ENCODE measurements at places on chromosomes 3 and 15.

- no peak for DNase-seq
Measured at GRCh38 chr3:134474956-134475355, 10.8 kb downstream of the ANAPC13 start.

DNA sequence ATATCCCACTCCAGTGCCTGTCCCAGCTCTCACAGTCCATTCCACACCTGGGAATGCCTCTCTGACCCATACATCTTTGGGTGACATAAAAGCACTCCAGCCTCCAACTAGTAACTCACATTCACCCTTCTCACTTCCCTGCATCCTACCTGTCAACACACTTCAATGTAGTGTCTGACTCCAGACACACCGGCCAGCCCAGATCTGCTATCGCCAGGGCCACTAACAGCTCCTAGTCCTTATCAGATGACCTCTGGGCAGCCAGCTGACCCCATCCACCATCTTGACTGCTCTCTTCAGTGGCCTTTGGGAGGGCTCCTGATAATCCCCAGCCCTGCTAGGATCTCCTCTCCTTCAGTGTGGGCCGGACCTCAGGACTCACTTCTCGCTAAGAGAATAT, 2.9 kb upstream of the MCM2 start:
- no peak for DNase-seq

GRCh38 chr15:25508369-25509002, 69.7 kb upstream of the UBE3A start:
- DNase-seq: peak; percentile 54

DNA sequence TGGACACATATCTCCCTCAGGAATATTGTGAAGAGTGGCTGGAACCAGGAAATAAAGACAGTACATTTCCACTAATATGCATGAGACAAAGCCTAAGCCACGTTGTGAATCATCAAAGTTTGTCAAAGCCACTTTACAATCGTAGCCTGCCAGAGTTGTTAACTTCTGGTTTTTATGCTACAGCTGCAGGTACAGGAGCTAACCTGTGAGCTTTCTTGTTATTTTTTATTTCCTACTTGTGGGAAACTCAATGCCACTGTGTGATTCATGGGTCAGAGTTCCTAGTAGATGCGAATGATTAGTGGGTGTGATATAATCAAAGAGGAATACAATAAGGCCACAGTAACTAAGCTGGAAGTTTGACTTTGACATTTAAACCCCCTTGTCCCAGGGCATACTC, 44.4 kb upstream of the TEX9 start:
- DNase-seq: no peak

GRCh38 chr3:4398941-4399245, 68.2 kb downstream of the SUMF1 start:
- DNase-seq: peak; percentile 77

- peak; percentile 68 for DNase-seq
Measured at GRCh38 chr3:146577662-146578061, 27.5 kb downstream of the PLSCR5 start.

DNA sequence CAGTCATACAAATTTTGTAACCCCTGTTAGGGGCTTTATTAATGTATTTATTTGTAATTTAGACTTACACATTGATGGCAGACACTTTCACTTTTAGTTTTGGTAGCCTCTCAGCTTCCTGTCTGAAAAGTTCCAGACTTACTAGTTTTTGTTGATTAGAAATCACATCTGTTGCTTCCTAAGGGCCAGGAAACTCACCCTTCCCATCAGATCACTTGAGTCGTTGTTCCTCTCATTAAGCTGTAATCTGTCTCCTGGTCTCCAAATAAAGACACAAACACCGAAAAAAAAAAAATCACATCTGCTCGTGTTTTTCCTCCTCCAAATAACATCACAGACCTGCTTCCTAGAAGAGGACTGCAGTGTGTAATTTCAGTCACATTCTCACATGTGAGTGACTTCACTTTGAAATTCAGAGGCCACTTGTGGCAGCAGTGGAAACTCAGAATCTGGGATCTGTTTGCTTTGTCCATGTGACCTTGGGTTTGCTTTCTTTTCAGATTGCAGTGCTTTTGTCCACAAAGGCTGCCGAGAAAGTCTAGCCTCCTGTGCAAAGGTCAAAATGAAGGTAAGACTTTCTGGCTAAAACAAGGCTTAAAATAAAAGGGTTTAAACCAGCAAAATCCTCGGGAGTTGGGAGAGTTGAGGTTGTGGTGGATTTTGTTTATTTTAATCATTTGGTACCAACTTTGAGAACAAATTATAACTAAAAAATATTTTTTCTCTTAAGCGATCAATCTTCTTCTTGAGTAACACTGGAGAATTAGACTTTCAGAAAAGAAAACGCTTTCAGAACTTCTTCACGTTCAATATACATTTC, 87.0 kb downstream of the KLHL25 start:
- DNase-seq: peak; percentile 87

GRCh38 chr3:194135806-194136518, at the start of gene HES1:
HES1 (plus strand) TSS chr3:194136148; CDS start chr3:194136381, 233 bp downstream.
- peak; percentile 99 for DNase-seq

GRCh38 chr3:42023380-42023779, 61.5 kb upstream of the ULK4 start:
- DNase-seq: no peak

- DNase-seq: no peak
Measured at GRCh38 chr3:112116748-112117186, 16.3 kb downstream of the GCSAM start.

DNA sequence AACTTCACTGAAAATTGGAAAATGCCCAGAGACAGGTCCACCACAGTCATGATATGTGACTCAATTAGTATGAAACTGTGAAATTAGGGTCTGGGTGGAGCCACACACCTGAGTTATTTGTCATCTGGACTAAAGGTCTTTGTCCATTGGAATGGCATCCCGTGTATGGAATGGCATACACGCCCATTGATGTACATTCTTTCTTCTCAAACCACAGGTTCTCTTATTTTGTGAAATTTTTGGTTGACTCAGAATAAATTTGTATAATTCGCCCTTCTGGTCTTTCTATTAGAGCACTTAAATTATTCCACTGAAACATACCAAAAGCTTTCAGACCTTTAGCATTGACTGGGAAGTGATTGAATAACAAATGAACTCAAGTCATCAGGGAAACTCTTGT, 66.8 kb upstream of the UBE2E1 start:
- no peak for DNase-seq

GRCh38 chr3:103644450-103644849, 1209.6 kb downstream of the ZPLD1 start:
- DNase-seq: no peak

DNA sequence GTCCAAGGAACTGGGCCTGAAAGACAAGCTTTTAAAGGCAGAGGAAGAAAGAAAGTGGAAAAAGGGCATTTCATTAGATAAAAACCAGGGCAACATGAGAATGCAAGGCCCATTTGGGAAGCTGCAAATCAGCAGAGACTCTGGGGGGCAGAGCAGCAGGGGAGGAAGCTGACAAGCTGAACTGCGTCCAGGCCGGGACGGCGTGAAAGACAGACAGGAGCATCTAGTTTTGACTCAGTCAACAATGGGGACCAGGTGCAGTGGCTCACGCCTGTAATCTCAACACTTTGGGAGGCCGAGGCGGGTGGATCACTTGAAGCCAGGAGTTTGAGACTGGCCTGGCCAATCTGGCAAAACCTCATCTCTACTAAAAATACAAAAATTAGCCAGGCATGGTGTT, 69.9 kb downstream of the CDC25A start:
- no peak for DNase-seq

GRCh38 chr3:27590437-27591298, 106.5 kb upstream of the SLC4A7 start:
- peak; percentile 80 for DNase-seq

GRCh38 chr15:98873441-98874218, 134.0 kb downstream of the PGPEP1L start:
- DNase-seq: no peak

Data from muscle of leg (tissue), 16 donors.